Activated CD8-positive, alpha-beta memory T cell treated with anti-CD3 and anti-CD28 coated beads, Interleukin-2, amount 10 ng/mL, durations not matched to agents 7 days and 5 days (primary cell): ENCODE measurements at places on chromosomes 12 and 14. TPM values are rescaled to one million over a fixed set of nuclear protein-coding genes. Genes with fewer than 3 reads are reported as not detected.

DNA sequence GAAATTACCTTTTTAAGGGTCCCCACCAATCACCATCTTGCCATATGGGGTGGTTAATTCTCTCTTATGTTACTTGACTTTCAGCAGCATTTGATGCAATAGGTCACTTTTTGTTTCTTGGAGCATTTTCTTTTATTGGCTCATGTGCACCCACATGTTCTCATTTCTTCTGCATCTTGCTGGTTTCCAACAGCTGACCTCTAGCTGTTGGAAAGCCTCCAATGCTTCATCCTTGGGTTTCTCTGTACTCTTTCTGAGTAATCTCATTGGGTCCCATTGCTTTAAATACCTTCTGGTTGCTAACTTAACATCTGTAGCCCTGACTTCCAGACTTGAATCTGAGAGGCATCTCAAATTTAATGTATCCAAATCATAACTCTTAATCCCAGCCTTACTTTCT is 116.8 kb downstream of the CRADD start:
- H3K36me3 ChIP-seq = no peaks in the 10 kb centered on the region
- no peak overlapping the region for H3K4me3 ChIP-seq
- DNase-seq = no peak
- H3K4me1 ChIP-seq = peaks cover 19% of the 10 kb centered on the region

- no peak for DNase-seq
- H3K4me3 ChIP-seq = no peak overlapping the region
- no peak overlapping the region for H3K27ac ChIP-seq
- peaks cover 64% of the 10 kb centered on the region for H3K27me3 ChIP-seq
- no peaks in the 10 kb centered on the region for H3K4me1 ChIP-seq
Measured at GRCh38 chr12:114674251-114675047, 9.5 kb downstream of the TBX3 start.

DNA sequence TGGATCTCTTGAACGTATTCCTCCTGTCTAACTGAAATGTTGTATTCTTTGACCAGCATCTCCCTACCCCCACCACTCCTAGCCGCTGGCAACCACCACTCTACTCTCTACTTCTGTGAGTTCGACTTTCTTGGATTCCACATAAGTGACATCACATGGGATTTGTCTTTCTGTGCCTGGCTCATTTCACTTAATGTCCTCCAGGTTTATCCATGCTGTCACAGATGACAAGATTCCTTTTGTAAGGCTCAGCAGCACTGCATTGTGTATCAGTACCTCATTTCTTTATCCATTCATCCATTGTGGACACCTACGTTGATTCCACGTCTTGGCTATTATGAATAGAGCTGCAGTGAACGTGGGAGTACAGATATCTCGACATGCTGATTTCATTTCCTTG is 10.5 kb downstream of the PRKAB1 start:
- H3K4me3 ChIP-seq = no peak overlapping the region
- no peak overlapping the region for H3K27ac ChIP-seq
- peaks cover 30% of the 10 kb centered on the region for H3K4me1 ChIP-seq
- H3K27me3 ChIP-seq = no peaks in the 10 kb centered on the region
- H3K36me3 ChIP-seq = peaks cover 62% of the 10 kb centered on the region
- no peak for DNase-seq

IAPP gene
- total RNA-seq = not detected

NUAK1 gene
- not detected for total RNA-seq
